ENCODE measurements at places on chromosomes 16 and 17.

GRCh38 chr17:20084621-20085282 is 75.6 kb downstream of the SPECC1 start:
- no peak for DNase-seq

GRCh38 chr17:49715216-49715615 is 7.5 kb upstream of the SLC35B1 start:
- no peak for DNase-seq

DNA sequence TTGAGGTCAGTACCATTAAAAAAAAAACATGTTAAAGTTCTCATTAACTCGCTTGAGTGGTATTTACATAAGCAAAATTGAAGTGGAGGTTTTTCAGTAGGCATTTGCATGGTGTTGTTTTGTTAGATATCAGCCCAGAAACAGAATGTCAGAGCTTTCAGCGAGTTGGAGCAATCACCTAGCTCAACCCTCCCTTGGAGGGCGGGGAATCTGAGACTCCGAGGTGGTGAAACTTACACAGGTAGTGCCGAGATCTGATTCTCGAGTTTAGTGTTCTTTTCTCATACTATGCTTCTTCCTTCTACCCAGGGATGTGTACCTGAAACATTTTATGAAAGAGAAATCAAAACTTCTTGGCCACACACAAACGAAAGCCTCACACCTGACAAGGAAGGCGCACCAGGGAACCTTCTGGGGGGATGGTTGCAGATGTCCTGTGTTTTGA is 6.6 kb downstream of the SEC14L1 start:
- DNase-seq, result no peak

DNA sequence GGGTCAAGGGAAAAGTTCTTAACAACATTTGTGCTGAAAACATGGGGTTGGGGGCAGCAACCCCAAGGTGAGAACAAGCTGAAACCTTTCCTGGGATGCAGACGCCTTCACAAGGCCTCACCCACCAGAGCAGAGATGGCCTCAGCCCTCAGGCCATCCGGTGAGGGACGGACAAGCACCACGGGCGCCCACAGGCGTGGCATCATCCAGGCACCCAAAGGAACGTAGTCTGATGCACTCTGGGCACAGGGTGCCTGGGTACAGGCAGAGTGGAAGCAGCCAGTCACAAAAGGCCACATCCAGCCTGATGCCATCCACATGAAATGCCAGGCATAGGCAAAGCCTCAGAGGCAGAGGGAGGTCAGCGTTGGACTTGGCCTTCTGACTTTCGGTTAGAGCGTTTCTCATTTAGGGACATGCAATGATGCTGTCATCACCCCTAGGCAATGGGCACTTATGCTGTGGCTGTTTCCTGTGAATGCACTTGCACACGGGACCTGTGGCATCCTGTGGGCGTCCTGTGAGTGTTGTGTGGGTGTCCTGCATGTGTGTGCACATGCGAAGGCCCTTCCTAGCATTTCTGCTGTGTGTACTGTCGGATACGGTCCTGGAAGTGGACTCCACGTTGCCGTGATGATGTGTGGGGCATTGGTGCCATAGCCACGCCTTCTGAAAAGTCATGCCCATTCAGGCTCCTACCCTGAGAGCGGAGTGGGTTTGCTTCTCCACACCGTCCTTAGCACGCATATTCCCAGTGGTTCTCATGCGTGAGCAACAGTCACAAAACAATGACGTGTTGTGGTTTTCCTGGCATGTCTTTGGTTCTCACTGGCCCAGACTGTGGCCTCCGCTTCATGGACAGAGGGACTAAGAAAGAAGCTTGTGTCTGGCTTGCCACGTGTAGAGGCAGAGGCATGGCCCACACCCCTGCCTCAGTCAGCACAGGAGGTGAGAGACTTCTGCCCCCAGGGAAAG is 52.7 kb upstream of the ZNF469 start:
- DNase-seq, result no peak

DNA sequence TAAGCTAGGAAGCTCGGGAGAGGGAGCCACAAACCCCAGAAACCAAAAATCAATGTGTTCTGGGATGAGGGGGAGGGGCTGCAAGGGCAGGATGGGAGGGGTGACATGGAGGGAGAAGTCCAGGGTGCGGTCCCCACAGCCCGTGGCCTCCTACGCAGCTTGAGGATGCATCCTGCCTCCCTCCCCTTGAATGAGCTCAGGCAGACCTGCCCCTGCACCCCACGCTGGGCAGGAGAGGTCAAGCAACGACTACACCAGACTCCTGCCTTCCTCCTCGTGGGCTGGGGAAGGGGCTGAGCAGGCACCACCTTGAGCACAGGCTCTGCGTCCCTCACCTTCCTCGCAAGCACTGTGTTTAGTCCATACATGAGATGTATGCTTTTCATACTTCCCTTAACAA is 3.9 kb downstream of the ANKRD13B start:
- no peak for DNase-seq

DNA sequence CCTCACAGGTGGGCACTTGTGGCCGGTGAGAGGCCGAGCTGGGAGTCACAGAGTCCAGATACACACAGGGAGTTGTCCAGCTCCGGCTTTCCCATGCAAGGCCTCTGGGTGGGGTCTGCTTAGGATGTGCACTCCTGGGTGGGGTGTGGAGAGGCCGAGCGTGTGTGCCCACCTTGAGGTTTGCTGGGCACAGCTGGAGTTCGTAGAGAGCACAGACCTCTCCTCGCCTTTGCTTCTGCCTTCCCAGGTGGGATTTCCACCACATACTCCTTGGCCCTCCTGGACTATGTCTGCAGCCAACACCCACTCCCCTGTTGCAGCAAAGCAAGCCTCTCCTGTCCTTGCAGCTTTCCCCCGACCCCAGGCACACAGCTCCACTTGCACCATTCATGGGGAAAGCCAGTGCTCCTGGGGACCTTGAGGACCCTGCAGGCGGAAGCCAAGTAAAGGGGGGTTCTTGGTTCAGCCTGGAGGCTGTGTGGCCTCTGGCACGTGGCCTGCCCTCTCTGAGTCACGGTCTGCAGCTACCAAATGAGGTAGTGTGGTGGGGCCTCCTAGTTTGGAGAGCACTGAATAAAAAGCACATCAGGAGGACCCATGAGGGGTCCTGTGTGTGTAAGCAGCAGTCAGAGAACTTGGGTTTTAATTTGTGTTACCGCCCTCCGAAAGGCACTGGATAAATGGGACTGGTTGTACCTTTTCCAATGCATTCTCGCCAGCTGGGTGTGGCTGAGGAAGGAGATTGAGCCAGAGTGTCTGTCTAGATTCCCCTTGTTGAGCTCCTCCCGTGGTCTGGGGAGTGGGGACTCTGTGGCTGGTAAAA is 31.5 kb downstream of the MPRIP start:
- no peak for DNase-seq

DNA sequence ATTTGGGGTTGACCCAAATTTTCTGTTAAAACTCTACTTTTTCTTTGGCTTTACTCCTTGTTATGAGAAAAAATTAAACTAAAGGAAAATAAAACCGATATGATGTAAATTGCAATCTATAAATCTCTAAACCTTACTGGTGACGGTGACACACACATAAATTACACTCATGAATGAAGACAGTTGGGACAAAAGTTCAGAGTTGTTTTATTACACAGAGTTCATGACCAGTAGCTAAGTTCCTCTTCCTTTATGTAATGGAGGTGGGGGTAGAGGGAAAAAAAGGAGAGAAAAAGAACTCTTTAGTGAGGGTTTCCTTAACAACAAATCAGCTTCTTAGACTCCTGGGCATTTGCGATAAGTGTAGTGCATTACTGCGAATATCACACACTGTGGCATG is 220.7 kb downstream of the KCNJ2 start:
- DNase-seq, result no peak

DNA sequence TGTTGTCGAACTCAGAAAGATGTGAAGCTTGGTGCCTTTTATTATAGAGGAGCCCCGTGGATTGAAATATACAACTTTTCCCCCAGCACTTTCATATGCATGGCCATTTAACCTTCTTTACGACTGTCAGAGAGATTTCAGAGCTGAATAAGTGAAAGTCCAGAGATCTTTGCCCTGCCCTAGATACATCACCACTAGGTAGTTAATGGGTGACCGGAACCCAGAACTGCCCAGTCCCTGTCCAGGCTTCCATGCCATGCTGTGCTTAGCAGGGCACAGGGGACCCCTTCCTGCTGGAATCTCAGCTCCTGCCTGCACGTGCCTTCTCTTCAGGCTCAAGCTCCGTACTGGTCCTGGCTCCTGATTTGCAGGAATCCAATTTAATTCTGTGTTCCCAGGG is 32.2 kb downstream of the SRL start:
- no peak for DNase-seq

- no peak for DNase-seq
Observed at GRCh38 chr16:47713225-47713595, 252.1 kb downstream of the PHKB start.

DNA sequence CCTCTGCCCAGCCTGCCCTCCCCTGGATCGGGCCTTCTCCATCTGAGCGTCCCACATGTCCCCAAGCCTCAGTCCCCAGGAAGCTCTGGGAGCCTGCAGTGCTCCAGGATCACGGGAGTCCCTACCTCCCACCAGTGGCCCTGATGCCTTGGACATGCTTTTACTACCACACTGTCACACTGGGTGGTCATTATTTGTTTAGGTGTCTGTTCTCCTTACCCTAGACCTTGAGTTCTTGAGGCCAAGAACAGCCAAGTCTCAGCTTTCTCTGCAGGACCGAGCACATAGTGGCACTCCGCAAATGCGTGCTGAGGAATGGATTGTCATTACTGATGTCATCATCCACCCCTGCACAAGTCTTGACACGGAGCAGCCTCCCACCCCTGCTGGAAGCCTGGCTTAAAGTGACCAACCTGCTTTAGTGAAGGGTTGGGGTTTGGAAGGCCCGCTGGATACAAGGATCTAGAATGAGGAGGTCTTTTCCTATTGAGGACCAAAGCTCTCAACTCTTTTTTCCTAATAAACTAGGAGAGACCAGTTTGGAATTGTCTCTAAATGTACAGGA is 132.9 kb upstream of the CRHR1 start:
- DNase-seq, result no peak

- DNase-seq, result no peak
Observed at GRCh38 chr17:76432712-76433336, 20.1 kb downstream of the UBE2O start.

DNA sequence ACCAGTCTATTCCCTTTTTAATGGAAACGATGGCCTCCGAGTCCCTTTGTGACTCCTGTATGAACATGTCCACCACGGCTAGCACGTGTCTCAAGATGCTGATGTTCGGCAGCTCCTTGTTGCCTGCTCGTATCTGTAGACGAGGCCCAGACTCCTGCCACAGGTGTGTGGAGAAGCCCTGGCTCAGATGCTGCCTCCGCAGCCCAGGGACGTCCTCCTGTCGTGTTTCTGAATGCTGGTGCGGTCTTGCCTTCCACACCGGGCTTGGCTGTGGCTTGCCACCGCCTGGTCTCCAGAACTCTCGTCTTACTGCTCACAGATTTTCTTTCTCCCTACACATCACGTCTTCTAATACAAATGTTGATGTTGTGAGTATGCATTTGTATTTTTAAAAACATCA is 17.0 kb downstream of the FOXF1 start:
- DNase-seq, result no peak

DNA sequence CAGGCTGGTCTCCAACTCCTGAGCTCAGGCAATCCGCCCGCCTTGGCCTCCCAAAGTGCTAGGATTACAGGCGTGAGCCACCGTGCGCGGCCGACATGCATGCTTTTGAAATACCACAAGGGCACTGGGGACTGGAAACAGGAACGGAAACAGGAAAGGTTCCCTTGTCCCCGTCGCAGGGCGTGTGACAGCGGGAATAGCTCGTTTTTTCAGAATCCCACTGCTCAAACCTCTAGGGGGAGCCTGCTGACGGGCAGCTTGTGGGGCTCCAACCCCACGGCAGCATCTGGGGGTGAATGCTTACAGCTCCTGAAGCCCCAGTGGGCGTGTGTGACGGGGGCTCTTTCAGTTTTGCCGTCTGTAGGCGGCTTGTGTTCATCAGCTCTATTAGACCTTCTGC is 18.8 kb upstream of the ASGR2 start:
- peak; percentile 27 for DNase-seq

- DNase-seq, result no peak
Observed at GRCh38 chr16:17555176-17555575, 84.4 kb upstream of the XYLT1 start.

DNA sequence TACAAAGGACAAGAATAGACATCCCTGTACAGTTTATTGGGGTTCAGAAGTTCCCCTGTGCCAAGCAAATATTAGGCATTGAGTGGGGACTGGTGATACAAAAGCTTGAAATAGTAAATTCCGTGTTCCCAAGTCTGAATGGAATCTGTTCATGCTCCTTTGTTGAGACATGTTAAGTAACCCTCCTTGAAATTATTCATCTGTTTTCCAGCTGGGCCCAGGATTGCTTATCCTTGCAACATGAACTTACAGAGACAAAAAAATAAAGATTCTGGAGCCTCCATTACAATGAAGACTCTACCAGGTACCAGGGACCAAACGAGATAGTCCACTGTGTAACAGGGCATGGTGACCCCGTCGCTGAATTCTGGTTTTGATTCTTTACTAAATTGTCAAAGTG is 6.1 kb upstream of the CCL8 start:
- DNase-seq, result no peak

- DNase-seq, result no peak
Observed at GRCh38 chr16:74448990-74449389, 27.7 kb upstream of the CLEC18B start.

DNA sequence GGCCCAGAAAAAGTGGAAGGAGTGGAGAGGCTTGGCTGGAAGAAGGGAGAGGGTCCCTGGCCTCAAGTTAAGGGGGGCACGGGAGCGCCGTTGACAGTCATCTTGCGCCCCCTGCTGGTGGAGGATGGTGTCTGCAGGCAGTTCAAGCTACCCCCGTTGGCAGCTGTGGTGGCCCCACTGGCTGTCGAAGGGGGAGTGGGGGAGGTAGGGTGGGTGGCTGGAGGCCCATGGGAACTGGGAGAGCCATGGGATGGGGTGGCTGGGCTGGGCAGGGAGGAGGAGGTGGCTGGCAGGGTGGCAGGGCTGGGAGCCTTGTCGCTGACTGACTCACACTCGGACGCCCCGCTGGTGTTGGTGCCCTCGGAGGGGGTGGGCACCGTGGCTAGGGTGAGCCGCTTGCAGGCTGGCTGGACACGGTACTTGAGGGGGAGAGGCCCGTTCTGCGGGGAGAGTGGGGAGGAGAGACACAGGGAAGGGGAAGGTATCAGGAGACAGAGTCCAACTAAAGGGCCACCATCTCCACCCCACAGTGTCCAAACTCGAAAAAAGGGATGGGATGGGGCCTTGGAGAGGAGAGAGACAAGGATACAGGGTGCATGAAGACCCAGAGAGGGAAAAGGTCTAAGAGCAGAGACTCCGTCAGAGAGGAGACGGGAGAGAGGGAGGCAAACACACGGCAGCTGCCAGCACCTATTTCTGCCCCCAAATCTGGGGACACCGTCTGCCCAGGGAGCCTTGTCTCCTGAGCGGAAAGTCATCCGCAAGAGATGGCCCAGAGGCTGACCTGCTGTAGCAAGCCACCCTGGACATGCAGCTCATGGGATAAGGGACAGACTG is 5.2 kb downstream of the CISD3 start:
- no peak for DNase-seq

GRCh38 chr17:80586846-80587228 is 42.2 kb downstream of the RPTOR start:
- no peak for DNase-seq

GRCh38 chr17:2710803-2711607 is 559 bp downstream of the CLUH start:
- peak; percentile 67 for DNase-seq
